ENCODE measurements at places on chromosomes 12 and 14.

- DNase-seq = peak; percentile 57
Measured at GRCh38 chr14:90510159-90510558, 113.3 kb downstream of the CALM1 start.

DNA sequence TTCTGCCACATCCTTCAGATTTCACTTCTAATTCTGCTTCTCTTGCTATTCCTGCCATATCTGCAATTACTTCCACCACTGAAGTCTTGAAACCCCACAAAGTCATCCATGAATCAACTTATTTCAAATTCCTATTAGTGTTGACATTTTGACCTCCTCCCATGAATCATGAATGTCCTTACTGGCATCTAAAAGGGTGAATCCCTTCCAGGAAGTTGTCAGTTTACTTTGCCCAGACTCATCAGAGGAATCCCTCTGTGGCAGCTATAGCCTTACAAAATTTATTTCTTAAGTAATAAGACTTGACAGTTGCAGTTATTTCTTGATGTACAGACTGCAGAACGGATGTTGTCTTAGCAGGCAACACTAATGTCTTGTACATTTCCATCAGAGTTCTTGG lies 162.9 kb downstream of the PCNX1 start:
- no peak for DNase-seq

- no peak for DNase-seq
Measured at GRCh38 chr12:100445081-100445481, 28.6 kb upstream of the NR1H4 start.

- DNase-seq = no peak
Measured at GRCh38 chr14:23158779-23159178, 24.7 kb downstream of the SLC7A8 start.

GRCh38 chr12:95351748-95352147 lies 122.2 kb upstream of the METAP2 start:
- peak; percentile 36 for DNase-seq

DNA sequence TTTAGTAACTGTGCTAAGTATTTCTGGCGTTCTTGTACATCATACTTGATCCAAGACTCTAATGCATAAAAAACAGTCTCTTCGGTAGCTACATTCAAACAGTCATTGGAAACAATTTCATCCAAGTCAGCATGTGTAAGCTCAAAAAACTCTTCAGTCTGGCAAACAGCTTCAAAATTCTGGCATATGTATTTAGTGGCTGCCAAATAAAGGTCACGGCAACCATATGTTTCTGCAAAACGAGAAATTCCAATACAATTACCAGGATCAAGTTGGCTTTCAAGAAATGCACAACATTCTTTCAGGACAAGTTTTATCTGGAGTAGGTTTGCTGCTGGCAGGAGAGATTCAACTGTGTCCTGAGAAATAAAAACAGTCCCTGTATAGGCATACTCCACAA lies 16.5 kb downstream of the KLHL28 start:
- no peak for DNase-seq

DNA sequence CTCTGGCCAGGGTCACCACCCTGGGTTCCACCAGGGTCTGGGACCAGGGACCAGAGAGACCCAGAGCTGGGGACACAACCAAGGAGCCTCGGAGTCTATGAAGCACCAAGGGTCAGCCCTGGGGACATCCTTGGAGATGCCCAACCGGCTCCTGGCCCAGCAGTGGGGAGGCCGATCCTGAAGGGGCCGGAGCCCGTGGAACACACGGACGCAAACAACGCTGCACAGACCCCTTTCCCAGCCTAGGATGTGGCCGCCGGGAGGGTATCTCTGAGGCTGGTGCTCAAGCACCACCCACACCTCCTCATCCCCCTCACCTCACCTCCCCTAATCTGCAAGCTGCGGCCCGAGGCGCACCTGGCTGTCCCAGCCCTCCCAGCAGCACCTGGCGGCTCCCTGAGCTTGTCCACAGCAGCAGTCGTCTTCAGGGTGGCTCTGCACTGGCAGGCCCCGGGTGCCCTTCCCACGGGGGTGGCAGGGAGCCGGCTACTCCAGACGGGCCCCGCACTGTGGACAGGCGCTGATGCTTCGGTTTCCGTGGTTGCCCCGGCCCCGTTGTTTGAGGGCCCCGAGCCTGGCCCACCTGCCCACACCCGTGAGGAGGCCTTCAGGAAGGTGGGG lies 146.8 kb upstream of the C14orf180 start:
- DNase-seq = no peak

DNA sequence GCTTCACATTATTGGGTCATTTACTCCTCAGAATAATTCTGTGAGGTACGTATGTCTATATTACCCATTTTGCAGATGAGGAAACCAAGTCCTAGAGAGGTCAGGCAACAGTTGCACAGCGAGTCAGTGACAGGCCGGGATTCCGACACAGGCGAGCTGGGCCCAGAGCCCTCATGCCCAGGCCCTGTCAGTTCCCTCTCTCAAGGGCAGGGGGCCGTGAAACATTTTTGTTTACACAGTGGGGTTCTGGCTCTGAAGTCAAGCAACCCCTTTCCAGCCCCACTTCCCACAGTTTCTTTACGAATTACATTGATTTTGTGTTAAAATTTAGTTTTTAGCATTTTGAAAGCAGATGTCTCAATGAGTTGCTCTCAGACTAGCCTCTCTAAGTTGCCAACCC lies 46.7 kb downstream of the ESRRB start:
- DNase-seq = no peak

- no peak for DNase-seq
Measured at GRCh38 chr12:117699575-117699974, 269.2 kb downstream of the KSR2 start.

All from GM23338 (cell line).